ENCODE measurements at places on chromosomes 5 and 9. TPM values are rescaled to one million over a fixed set of nuclear protein-coding genes. Genes with fewer than 3 reads are reported as not detected.

The CDC20B gene
- 0.16 TPM for total RNA-seq

The SH3TC2 gene
- total RNA-seq = 0.87 TPM

The SLC6A18 gene
- not detected for total RNA-seq

The PCDHA8 gene
- 0.07 TPM for total RNA-seq

The SLC36A3 gene
- total RNA-seq = not detected

The MOB3B gene
- total RNA-seq = 8.4 TPM

The C5orf63 gene
- total RNA-seq = 3.7 TPM

The STPG3 gene
- not detected for total RNA-seq

The MSX2 gene
- 6.4 TPM for total RNA-seq

The SH3PXD2B gene
- 16.0 TPM for total RNA-seq

The SAPCD2 gene
- 28.6 TPM for total RNA-seq

The PCDHGB7 gene
- 0.07 TPM for total RNA-seq

The RANBP3L gene
- not detected for total RNA-seq

The MAN2A1 gene
- 15.0 TPM for total RNA-seq

The MZB1 gene
- total RNA-seq = not detected

The NOXA1 gene
- 1.0 TPM for total RNA-seq

The UBE2QL1 gene
- 0.13 TPM for total RNA-seq

The MARCHF3 gene
- 1.2 TPM for total RNA-seq

The PAM gene
- 19.5 TPM for total RNA-seq

The AMBP gene
- 9.8 TPM for total RNA-seq

The CYSRT1 gene
- total RNA-seq = 3.5 TPM

The CNTNAP3 gene
- total RNA-seq = 9.6 TPM

The NPR3 gene
- 20.9 TPM for total RNA-seq

The PFDN1 gene
- total RNA-seq = 91.4 TPM

The FOXI1 gene
- not detected for total RNA-seq
